ENCODE measurements at places on chromosomes 2 and 18.

DNA sequence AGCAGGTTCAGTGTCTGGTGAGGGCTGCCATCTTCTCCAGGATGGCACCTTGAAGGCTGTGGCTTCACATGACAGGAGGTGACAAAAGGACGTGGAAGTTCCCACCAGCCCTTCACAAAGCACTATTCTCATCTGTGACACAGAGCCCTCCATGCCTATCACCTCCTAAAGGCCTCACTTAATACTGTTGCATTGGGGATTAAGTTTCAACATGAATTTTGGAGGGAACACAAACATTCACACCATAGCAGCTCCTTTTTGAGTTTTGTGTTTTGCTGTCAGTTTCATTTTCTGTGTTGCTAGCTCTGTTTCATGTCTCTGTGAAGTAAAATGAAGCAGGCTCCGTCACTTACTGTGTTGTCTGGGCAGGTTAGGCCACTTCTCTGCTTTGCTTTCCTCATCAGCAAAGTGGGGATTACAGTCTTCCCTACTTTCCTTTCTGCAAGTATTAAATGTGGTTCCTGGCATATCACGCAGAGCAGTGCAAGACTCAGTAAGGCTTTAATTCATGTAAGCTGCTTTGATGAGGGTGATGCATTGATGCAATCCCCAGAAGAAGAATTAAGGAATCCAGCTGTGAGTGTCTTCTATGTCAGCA lies 31.6 kb downstream of the LIMS1 start:
- no peak for DNase-seq

GRCh38 chr2:176755537-176756135 lies 457.0 kb upstream of the HNRNPA3 start:
- DNase-seq: no peak

- DNase-seq: no peak
Observed at GRCh38 chr2:108958002-108958401, 31.0 kb downstream of the EDAR start.

GRCh38 chr2:28626891-28627421 lies 124.7 kb upstream of the PPP1CB start:
- DNase-seq: no peak

- DNase-seq: no peak
Observed at GRCh38 chr2:150060341-150060740, 427.1 kb downstream of the RND3 start.

DNA sequence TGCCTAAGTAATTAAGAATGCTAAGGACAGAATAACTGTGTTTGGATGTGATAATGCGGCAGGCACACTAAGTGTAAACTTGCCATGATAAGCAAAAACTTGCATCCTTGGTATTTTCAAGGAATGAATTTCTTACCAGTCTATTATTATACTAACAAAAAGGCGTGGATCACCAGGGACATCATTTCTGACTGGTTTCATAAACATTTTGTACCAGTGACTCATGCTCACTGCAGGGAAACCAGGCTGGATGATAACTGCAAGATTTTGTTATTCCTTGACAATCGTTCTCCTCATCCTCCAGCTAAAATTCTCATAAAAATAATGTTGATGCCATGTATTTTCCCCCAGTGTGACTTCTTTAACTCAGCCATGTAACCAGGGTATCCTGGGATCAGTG lies 289.5 kb downstream of the CDCA7 start:
- DNase-seq: no peak

- DNase-seq: no peak
Observed at GRCh38 chr2:97617911-97618310, 28.0 kb upstream of the COX5B start.

DNA sequence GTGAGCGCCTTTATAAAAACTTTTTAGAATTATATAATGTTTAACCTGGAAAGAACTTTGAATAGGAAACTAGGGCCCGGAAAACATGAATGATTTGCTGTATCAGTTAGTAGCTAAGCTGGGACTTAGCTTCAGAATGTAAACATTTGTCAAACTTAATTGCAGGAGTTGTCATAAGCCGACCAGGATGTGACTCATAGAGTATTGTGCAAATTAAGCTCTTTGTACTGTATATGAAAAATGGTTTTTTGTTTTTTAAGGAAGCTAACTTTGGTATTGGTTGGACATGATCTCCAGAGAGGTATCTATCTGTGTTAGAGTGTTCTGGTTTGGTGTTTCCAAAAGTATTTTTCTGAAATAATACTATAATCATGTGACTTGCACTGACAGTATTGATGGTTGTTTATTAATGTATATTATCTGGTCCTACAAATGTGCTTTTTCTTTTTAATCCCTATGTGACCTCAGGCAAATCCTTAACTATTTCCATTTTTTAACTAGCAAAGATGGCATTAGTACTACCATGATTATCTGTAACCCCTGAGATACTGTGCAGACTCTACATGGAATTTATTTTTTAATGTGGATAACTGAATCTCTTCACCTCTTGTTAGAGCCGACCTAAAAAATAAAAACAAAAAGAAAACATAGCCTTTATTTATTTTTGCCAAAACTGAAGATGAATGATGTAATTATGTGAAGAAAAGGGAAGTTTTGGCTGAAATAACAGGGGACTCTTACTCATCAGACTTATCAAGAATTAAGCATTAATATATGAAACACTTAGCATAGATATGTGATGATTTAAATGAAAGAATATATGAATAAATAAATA lies 11.7 kb downstream of the YIPF4 start:
- DNase-seq: no peak

DNA sequence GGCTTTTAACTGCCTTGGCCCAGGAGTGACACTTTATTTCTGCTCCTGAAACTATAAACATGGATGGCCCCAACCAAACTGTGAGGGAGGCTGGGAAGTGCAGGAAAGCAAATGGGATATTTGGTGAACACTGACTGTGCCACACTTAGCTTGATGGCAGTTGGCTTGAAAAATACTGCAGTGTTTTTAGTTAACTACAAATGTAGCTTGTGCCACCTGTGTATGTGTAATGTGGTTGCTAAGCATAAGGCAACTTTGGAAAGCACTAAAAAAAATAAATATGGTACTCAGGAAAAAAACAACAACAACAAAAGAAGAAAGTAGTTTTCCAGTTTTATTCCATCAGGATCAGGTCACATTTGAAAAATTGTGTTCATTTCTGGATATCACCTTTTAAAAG lies 73.8 kb downstream of the CD28 start:
- no peak for DNase-seq

- no peak for DNase-seq
Observed at GRCh38 chr2:235171550-235172031, 219.8 kb downstream of the SH3BP4 start.

- no peak for DNase-seq
Observed at GRCh38 chr2:47360927-47361326, 42.0 kb upstream of the MSH2 start.

DNA sequence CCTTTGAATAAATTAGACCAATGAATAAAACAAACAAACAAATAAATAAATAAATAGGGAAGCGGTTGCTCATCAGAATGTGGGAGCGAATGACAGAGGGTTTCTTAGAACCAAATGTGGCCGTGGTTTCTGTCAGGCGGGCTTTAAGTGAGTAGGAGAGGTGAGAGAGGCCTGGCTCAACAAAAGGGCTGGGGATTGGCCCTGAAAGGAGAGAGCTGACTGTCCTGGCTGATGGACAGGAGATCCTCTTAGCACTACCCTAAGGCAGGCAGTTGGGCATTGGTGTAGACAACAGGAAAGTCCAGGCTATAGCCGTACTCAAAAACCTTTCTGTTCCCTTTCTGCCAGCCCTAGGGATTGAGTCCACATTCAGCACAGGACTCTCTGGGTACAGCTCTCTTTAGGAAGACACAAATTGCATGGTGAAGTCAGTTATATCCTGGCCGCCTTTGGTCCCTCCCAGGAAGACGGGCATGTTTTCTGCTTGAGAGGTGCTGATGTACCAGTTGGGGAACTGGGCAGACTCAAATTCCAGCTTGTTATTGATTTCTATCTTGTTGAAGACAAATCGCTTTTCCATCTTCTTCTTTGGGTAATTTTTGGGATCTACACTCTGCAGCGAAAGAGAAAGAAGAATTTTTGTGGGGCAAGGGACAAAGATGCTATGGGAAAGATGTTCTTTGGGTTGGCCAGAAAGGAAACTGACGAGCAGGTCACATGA lies 6.5 kb downstream of the IL1B start:
- no peak for DNase-seq

GRCh38 chr2:136510244-136510643 lies 255.1 kb upstream of the THSD7B start:
- DNase-seq: no peak

- DNase-seq: peak; percentile 54
Observed at GRCh38 chr2:237603718-237604362, 13.3 kb upstream of the RAB17 start.

- DNase-seq: no peak
Observed at GRCh38 chr2:10772201-10772867, 40.3 kb downstream of the PDIA6 start.

GRCh38 chr2:201107624-201108023 lies 8.3 kb upstream of the CFLAR start:
- DNase-seq: no peak

DNA sequence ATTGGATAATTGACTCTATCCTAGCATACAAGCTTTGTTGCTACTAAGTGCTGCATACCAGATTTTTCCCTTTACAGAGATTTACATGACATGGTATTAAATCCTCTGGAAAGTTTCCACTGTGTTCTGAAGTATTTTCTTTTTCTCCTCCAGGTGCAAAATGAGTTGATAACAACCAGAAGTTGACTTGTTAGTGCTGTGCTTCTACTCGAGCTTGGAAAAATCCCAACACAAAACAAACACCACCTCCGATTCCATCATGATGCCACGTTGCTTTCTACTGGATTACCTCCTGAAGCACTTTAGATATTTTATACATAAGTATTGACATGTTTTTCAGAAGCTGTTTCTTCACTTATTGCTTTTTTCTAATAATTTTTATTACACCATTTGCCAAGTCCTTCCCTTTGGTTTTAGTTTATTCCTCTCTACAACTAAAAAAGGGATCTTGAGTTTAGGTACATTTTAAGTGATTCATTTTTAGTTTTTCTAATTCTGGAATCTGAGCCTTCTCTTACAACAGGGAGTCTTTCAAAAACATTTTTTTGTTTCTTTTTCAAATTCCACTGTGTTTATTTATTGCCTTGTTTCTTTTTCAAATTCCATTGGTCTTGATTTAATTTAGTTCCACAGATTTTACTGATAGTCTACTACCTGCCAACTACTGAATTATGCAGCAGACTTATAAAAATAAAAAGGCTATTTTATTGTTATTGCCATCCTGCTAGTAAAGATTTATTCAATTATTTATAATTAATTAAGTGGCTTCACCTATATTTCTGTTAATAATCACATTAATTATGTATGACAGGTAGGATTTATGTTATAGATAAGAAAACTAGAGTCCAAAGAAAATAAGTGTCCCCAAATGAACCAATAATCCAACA lies 143.4 kb downstream of the PPP1R1C start:
- DNase-seq: no peak

DNA sequence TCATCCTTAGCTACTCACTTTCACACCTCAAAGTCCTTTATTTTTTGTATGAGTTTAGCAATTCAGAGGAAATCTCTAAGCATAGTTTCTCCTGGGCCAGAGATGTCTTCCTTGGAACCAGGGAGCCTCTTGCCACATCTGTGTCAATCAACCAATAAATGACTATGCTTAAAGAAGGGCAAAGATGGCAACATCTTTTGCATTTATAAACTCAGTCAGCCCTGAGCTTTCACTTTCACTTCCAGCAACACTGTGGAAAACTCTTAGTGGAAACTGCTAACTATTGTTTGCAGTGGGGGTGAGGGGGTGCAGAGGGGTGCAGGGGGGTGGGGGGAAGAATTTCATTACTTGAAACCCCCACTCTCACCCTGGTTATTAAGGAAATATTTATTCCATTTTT lies 3.4 kb downstream of the ACVR1C start:
- peak; percentile 33 for DNase-seq

- DNase-seq: no peak
Observed at GRCh38 chr2:95297639-95298395, 670 bp downstream of the KCNIP3 start.
